Astrocyte of the spinal cord (primary cell): ENCODE measurements at places on chromosomes 16 and 17.

DNA sequence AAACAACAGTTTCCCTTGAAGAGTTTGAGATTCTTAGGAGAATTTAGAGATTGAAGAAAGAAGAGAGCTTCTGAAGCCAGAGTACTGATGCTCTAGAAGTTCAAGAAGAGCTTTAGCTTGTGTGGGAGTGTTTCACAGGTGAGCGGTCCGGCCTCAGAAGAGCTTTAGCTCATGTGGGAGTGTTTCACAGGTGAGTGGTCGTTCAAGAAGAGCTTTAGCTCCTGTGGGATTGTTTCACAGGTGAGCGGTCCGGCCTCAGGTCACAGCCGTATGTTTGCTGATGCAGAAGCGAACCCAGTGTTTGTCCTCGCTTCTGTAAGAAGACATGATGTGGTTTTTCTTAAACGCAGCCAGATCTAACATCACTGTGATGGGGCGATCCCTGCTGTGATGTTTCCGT, 76.4 kb downstream of the SEC14L1 start:
- DNase-seq = no peak

GRCh38 chr17:50913120-50913519, 47.0 kb upstream of the TOB1 start:
- DNase-seq = no peak

- DNase-seq = no peak
Measured at GRCh38 chr17:60284709-60285108, 107.2 kb downstream of the USP32 start.

DNA sequence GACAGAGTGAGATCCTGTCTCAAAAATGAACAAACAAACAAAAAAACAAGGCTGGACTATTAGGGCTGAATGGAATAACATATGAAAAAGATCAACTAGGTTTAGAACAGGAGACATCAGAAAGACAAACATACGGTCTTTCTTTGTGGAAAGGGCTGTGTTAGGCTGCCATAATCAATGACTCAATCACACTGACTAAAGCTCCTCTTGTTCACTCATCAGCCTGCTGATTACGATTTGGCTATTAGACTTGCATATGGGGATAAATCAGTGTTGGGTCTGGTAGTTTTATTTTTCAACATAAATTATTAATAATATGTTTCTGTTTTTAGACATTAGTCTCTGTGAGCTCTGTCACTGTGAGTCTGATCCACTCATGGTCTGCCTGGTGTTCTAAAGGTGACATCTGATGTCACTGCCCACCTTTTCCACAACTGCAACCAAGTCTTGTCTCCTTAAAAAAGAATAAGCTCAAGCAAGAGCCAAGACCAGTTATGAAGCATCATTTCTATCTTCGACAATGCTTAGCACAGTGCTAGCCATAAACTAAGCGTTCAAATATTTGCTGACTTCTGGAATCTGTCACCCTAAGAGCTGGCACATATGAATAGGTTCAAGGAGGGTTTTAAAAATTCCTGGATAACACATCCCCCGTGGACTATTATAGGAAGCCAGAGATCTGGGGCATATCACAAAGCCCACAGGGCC, 10.2 kb downstream of the CFAP20 start:
- DNase-seq = no peak

DNA sequence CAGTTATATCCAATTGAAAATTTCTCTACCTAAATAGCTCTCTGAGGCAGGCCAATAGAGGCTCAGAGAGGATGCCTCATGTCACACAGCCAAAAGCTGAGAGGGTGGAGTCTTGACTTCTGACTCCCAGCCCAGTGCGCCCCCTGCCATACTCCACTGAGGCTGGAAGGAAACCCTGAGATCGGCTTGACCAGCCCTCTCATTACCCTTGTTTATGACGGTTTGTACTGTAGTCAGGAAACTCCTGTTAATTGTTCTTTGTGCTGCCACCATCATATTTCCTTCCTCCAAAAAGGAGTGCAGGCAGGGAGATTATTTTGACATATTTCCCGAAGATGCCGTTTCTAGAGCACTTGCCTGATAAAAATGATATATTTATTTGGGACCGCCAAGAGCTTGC, 107.9 kb downstream of the AIPL1 start:
- no peak for DNase-seq

- DNase-seq = no peak
Measured at GRCh38 chr16:17526956-17527937, 56.5 kb upstream of the XYLT1 start.

DNA sequence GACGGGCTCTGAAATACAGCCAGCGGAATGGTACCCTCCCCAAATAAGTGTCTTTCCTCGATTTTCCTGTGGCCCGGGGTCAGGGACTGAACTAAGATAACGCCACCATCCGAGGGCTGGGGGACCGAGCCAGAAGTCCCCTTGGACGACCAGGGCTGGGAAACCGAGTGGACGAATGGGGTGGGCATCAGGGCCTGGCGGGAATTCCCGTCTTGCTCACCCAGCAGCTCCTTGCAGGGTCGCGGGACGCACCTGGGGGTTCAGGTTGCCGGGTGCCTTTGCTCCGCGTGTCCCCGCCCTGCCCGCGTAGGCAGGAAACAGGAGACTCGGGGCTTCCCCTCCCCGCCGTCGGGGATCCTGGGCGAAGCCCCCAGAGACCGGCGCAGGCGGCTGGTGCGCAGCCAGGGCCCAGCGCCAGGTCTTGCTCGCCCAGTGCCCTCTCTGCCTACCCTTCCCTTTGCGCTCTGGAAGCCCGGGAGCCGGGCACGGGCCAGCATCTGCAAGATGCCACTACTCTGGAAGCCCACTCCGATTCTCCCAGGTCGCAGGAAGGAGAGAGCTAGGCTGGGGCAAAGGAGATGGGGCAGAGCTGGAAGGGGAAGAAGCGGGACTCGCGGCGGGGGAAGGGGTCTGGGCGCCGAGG, 665 bp upstream of the GRIN2C start:
- no peak for DNase-seq

DNA sequence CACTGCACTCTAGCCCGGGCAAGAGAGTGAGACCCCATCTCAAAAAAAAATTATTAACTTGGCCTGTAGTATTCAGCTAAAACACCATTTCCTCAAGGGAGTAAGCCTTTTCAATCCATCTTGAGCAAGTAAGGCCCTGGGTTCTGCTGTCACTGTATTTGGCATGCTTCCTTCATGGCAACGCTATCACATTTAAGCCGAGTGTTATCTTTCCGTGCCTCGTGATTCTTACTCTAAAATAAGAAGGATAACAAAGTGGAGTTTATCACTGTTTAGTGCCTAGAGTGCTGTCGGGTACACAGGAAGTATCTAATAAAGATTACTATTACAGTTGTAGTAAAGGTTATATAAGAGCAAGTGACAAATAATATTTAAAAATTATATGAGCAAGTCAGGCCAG, 8.8 kb downstream of the VPS53 start:
- DNase-seq = no peak

DNA sequence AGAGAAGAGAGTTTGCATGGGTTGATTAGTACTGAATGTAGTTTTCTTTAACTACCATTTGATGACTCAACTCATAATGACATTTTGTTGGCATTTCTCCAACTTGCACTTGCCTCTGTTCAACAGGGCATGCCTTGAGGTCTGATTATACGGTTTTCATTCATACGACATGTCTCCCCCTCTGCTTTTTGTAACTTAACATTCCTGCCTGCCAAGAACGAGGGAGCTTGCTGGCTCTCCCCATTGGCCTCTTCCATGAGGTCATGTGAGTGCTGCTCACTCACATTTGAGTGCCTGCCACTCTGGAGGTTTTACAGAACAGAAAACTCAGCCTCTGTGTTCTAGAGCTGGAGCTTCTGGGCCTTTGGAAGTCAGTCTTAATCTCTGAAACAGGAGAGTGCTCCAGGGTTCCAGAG, 19.7 kb downstream of the MAP2K6 start:
- DNase-seq = peak; percentile 32
